Activated naive CD4-positive, alpha-beta T cell treated with anti-CD3 and anti-CD28 coated beads, Interleukin-2, amount 10 ng/mL, durations not matched to agents 7 days and 5 days (primary cell): ENCODE measurements at places on chromosomes 2 and 18.
A peak's percentile ranks its signal among the peaks of the same experiment; 100 is the strongest.

- no peaks in the 10 kb centered on the region for H3K4me1 ChIP-seq
- H3K36me3 ChIP-seq: no peaks in the 10 kb centered on the region
- no peak overlapping the region for H3K4me3 ChIP-seq
- no peak overlapping the region for H3K27ac ChIP-seq
- DNase-seq: no peak
These were observed 75.8 kb downstream of the SUCLG1 start for GRCh38 chr2:84383271-84383670.

DNA sequence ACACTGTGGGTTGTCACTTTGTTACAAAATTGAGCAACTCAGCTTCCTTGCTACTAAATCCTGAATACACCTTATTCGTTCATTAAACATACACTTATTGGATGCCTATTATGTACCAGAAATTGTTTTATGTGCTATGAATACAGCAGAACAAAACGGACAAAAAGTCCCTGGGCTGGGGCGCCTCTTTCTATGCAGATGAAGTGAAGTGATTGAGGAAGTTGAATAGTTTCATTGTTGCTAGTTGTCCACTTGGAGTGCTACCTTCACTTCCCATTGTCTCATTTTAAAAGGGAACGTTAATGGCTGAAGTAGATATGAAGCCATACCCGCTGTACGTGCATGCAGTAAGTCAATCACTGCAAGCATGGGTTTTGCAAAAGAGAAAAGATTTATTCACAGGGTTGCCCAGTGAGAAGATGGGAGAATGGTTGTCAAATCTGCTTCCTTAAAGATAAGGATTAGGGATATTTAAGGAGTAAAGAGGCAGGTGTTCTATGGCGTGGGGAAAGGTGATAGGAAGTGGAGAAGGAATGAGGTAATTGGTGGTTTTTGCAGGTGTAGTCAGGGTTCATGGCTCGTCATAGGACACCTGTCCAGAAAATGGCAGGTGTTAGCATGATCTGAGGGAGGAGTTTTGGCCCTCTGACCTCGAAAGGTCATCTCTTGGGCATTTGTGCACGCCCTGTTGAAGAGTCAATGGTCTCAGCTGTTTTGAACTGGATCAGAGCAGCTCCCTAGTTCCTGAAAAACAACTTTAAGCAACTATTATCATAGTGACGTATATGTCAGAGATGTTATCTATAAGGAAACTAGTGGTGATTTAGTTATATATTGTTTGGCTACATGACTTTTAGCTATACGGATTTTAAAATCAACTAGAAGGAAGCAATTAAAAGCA lies 23.5 kb downstream of the TRPM8 start:
- H3K36me3 ChIP-seq: no peaks in the 10 kb centered on the region
- H3K27me3 ChIP-seq: peaks cover 54% of the 10 kb centered on the region
- H3K27ac ChIP-seq: no peak overlapping the region

GRCh38 chr2:62803961-62804360 lies 98.4 kb downstream of the EHBP1 start:
- no peak for DNase-seq
- peaks cover 3% of the 10 kb centered on the region for H3K36me3 ChIP-seq
- H3K27me3 ChIP-seq: no peaks in the 10 kb centered on the region
- H3K27ac ChIP-seq: no peak overlapping the region
- no peak overlapping the region for H3K4me3 ChIP-seq

DNA sequence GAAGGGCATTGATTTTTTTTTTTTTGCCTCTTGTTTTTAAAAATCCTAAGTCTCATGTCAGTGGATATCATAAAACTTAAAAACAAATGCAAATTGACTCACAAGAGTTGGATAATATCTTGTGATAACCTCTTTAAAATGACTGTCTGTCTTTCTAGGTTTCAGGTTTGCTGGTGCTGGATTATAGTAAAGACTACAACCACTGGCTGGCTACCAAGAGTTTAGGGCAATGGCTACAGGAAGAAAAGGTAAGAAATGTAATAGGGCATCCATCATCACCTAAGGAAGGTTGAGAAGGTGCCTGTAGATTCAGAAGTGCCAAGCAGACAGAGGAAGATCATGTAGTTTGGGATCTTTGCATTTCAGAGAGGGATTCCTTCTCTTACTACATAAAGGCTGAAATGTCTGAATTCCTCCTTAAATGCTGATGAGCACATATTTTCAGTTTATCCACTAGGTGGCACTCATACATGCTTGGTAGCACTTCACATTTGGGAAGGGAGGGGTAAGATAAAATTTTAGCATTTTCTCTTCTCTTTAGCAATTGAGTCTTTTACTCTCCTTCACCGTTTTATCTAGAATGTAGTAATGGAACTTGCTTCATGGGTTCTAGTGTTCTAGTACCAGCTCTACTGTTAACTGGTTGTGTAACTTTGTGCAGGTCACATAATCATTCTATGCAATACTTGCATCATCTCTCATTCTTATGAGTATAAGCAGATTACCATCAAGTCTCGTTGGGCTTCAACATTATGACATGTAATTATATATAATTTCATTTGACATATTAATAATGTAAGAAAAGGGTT lies 21.1 kb downstream of the CPS1 start:
- H3K36me3 ChIP-seq: no peaks in the 10 kb centered on the region
- no peak overlapping the region for H3K4me3 ChIP-seq
- no peaks in the 10 kb centered on the region for H3K27me3 ChIP-seq
- no peak overlapping the region for H3K27ac ChIP-seq
- DNase-seq: no peak
- H3K4me1 ChIP-seq: no peaks in the 10 kb centered on the region

- H3K27ac ChIP-seq: no peak overlapping the region
- H3K36me3 ChIP-seq: no peaks in the 10 kb centered on the region
These were observed 51.6 kb upstream of the KYNU start for GRCh38 chr2:142825861-142826260.

DNA sequence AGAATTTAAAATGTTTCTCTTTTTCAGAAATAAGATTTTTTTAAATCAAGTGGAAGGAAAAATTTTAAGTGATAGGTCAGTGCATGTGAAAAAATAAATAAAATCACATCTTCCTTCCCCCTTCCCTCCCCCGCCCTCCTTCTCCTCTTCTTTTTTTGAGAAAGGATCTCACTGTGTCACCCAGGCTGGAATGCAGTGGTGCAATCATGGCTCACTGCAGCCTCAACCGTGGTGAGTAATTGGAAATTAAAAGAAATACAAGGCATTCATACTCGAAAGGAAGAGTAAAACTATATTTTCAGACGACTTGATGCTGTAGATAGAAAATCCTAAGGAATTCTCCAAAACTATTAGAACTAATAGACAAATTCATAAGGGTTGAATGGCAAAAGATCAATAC lies 16.9 kb upstream of the CRACDL start:
- no peak overlapping the region for H3K27ac ChIP-seq
- H3K4me3 ChIP-seq: no peak overlapping the region
- no peak for DNase-seq
- peaks cover 24% of the 10 kb centered on the region for H3K27me3 ChIP-seq

DNA sequence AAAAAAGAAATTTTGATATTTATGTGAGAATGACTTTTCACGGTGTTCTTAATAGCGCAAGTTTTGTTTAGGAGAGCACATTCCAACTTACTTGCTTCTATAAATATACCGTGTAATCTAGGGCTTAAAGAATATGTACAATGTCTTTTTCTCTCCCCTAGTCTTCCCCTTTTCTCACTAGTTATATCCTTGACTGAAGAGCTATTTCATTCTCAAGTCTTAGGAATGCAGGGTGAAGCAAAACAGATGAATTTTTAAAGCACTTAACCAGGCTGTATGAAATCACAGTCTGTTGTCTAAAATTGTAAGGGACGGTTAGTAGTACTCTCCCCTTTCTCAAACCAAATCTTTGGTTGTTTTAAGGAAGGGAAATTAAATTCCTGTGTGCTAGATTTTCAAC lies 29.6 kb upstream of the SLC30A6 start:
- no peak overlapping the region for H3K4me3 ChIP-seq
- no peak for DNase-seq
- peaks cover 17% of the 10 kb centered on the region for H3K36me3 ChIP-seq
- H3K27me3 ChIP-seq: no peaks in the 10 kb centered on the region
- no peak overlapping the region for H3K27ac ChIP-seq

DNA sequence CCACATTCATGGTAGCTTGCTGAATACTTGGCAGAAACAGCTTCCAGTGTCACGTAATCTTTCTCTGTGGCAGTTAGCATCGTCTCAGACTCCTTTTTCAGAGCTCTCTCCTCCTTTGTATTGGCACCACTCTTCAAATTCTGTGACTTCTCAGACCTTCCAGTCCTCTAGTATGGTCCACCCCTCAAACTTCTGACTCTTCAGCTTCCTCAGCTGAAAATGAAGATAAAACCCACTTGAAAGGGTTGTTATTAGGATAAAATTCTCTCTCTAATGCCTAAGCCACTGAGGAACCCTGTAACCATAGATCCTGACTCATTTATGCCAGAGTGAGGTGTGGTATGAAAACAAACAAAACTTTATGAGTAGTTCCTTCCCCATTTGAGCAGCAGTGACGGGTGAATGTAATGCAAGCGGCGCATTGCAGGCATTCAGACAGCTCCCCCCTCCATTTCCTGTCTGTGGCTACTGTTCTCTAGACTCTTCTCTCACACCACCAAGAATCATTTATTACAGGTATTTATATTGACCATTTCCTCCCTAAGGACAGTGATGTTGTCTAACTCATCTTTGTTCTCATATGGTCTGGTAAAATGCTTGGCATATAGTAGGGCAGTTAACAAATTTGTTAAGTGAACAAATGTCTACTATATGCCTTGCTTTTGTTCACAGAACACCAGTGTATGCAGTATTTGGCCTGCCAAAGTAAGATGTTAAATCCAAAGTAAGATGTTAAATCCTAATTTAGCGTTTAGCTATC lies 35.3 kb downstream of the GALNT1 start:
- H3K27ac ChIP-seq: no peak overlapping the region
- peaks cover 14% of the 10 kb centered on the region for H3K4me1 ChIP-seq
- DNase-seq: peak; percentile 66
- H3K36me3 ChIP-seq: peaks cover 2% of the 10 kb centered on the region
